COR-L47 (cell line): ENCODE measurements at places on chromosomes 13 and 19.

DNA sequence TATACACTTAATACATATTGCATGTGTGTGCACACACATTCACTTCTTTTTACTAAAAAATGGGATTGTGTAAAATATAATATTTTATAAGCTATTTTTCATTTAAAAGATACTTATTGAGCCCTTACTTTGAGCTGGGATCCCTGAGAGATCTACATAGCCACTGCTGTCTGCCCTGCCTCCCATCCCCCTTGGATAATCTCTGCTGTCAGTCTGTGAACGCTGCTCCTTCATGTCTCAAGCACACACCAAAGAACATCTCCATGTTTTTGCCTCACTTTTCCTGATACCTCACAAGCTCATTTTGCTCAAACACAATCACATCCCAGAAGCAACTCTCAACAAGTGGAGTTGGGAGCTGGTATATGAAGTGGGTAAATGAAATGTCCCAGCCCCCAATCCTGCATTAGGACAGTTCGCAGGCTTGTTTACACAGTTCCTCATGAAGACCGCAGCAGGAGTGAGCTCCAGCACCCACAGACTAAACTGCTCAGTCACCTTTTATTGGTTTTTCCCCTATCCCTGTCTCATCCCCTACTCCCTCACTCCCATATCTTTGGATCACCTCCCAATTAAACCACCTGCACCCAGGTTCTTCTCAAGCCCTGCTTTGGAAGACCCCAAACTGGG lies 108.3 kb upstream of the FRY start:
- no peak for DNase-seq

- DNase-seq: no peak
Measured at GRCh38 chr13:62846302-62846701, 1430.7 kb upstream of the PCDH20 start.

- peak; percentile 9 for DNase-seq
Measured at GRCh38 chr13:102233566-102234208, 168.2 kb downstream of the FGF14 start.

DNA sequence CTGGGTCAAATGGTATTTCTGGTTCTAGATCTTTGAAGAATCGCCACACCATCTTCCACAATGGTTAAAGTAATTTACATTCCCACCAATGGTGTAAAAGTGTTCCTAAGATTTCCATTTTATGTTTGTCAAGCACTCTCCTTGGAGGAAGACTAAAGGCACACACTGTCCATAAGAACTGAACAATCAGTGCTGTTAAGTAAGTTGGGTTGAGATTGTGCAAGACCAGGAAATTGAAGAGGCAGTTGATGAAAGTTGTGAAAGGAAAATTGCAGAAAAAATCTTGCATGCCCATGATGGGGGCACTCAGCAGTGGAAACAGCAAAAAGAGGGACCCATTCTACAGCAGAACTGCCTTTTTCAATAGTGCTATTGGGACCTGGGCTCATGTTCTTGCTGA lies 323.6 kb downstream of the DLEU7 start:
- DNase-seq: no peak

- DNase-seq: no peak
Measured at GRCh38 chr19:3551792-3552095, 5.6 kb downstream of the MFSD12 start.

- DNase-seq: peak; percentile 79
Measured at GRCh38 chr19:58009666-58010301, 7.2 kb upstream of the ZNF606 start.

DNA sequence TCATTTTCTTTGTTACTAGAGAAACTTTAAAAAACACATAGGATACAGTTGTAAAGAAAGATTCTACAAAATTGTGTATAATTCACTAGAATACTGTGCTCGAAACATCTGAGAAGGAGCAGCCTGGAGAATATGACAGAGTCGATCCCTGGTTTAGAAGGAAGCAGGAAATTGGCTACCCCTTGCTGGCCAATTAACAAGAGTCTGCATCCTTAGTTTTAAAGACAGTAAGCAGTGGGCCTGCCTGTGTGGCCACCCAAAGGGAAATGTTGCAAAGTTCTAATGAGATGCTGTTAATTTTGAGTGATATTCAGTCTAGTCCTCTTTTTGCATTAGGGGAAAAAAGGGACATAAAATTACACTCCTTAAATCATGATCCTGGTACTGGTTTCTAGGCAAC lies 988.6 kb downstream of the PCDH17 start:
- no peak for DNase-seq

GRCh38 chr19:55487924-55488687 lies at the start of gene SSC5D:
TSS of gene SSC5D (plus strand) at chr19:55488436. CDS start at chr19:55488590, 154 bp downstream.
- no peak for DNase-seq

DNA sequence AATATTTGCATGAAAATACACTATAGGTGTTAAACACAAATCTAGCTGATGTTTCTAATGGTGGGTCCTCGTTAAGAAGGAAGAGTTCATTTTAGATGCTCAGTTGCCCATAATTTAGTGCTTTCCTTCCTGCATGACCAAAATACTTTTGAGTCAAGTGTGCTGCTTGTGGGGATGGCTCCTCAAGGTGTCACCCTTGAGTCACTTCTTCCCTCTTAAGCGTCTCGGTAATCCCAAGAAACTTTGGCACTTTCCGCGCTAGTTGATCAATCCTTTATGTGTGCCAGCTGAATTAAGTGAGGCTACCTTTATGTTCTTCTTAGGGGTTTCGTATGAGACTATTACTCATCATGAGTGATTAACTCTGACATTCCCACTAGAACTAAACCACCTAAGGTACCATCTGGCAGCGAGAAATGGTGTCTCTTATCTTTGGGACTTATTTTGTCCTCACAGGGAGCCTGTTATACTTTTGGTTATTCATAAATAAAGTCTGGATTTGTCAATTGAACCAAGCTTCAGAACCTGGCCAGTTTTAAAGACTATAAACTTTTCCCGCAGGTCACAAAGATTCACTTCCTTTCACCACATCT lies 106.8 kb downstream of the NHLRC3 start:
- DNase-seq: peak; percentile 9
